Activated CD4-positive, alpha-beta T cell treated with anti-CD3 and anti-CD28 coated beads for 4 hours (primary cell): ENCODE measurements at places on chromosomes 1 and 21.

GRCh38 chr1:61222240-61222639 is 139.9 kb downstream of the NFIA start:
- no peak for DNase-seq

DNA sequence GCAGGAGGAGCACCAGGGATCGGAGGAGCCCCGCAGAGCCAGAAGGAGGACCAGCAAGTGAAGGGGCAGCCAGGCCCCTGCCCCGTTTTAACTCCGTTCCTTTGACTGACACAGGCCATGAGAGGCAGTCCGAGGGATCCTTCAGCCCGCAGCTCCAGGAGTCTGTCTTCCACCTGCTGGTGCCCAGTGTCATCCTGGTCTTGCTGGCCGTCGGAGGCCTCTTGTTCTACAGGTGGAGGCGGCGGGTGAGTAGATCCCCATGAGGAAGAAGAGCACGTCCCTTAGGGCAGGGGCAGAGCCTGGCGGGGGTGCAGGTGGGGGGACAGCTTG is 13.3 kb downstream of the CSF1 start:
- DNase-seq, result no peak

DNA sequence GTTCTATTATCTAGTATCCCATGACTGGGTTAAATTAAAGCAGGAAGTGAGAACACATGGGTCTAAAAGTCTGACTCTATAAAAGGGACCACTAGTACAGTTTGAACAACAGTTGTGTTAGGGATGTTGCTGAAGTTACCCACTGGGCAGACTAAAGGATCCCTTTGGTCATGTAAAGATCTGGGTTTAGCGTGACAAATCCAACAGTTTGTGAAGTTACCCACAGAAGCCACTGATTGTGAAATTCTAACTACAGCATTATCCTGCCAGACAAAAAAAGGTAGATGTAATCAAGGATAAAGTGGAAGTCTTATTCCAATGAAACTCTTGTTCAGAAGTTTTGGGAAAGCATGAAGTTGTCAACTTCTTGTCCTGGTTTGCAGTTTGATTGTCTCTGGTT is 5.7 kb downstream of the QSOX1 start:
- DNase-seq, result no peak

DNA sequence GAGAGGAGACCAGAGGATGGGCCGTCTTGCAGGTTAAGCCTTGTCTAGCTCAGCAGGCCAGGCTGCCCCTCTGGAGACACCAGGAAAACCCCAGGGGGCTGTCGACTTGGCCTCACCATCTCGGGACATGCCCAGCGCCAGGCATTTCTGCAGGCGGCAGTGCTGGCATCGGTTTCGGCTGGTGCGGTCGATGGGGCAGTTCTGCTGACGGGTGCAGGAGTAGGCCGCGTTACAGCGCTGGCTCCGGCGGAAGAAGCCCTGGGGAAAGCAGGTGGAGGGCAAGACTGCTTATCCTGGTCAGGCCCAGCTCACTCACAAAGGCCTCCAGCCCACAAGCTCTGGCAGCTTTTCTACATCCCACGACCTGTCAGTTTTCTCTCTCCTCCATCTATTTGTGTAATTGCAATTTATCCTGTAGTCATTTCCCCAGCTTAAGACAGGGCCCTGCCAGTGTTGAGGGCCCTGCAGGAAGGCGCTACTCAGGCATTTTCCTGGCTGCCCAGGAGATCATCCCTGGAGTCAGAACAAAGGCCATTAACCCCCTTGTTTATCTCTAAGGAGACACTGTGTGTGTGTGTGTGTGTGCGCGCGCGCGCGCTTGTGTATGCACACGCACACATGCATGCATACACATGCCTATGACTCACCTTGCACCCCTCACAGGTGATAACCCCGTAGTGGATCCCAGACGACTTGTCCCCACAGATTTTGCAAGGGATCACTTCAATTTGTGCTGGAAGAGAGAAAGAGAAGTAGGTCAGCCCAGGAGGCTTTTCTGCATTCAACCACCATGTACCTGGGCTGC is 11.5 kb upstream of the LINGO4 start:
- no peak for DNase-seq

DNA sequence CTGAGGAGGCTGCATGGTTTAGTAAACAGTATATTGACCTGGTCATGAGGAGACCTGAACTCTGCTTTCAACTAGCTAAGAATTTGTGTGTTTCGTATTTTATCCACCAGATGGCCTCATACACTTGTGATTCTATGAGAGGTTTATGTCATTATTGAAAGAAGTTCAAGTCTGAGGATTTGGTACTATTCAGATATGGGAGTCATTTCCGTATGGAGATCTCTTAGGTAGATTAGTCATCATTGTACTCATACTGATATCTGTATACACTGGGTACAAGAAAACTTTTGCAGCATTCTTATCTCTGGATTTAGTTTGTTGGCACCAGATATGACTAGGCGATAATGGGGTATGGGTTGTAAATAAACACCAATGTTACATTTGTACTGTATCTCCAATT is 26.6 kb downstream of the ATF6 start:
- DNase-seq, result no peak
